Stromal cell of bone marrow (primary cell): ENCODE measurements at places on chromosomes 4 and X.

GRCh38 chrX:48802905-48803200, 986 bp downstream of the HDAC6 start:
- no peak for DNase-seq

GRCh38 chr4:36997727-36998126, 246.8 kb upstream of the NWD2 start:
- DNase-seq, result no peak

GRCh38 chrX:129823115-129823514, 20.6 kb downstream of the ZDHHC9 start:
- no peak for DNase-seq

- no peak for DNase-seq
These were observed 1.0 kb downstream of the SHISA3 start for GRCh38 chr4:42398171-42398870.

DNA sequence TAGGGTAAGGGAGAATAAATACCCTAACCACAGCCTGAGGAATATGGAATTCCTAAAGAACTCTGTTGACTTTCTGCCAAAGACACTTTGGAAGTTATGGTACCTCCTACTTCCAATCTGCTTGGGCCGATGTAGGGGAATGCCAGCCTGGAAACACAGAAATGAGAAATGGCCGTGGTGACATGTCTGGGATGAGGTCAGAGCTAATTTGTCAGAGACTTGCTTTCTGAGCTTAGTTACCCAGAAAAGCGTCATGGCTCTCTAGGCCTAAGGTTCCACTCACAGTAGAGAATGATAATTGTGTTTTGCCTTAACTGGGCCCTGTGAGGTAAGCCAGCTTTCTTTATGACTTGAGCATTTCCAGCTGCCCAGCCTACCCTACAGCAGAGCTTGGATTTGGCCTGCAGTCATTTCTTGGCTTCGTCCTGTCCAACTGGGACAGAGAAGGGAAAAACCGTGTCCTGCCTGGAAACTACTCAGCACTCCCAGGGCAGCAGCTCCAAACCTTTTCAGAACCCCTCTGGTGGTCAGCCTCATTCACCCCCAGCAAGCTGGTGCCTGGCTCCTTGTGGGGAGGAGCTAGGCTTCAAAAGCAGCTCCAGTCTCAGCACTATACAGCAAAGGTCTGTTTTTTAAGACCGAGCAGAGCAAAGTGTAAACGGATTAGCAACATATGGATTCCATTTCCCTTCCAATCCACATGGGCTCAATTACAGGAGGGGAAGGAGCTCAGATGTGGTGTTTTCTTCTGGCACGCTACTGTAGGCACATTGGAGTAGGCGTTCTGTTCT, 92.3 kb downstream of the RLIM start:
- peak; percentile 38 for DNase-seq

DNA sequence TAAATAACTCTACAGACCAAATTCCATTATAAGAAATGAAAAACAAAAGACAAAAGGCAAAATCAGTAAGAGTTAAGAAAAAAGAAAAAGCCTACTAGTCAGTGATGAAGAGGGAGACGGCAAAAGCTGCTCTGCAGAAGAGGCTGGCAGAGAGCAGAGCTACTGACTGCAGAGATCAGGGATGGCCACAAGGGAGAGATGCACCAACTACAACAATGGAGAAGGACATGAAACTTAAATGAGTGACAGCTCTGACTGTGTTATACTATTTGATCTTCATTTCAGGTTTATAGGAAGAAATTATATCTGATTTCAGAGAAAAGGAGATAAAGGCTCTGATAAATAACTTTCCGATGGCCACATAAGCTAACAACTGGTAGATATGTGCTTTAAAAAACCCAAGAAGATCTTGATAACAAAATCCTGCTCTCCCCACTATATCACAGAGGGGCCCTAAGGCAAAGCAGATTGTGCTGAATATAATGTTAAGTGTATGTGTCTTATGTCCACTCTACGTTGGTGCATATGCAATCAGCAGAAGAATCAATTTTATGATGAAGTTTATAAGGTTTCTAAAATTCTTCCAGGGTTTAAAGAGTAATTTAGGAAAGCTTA, 58.4 kb upstream of the COX18 start:
- DNase-seq, result peak; percentile 0

DNA sequence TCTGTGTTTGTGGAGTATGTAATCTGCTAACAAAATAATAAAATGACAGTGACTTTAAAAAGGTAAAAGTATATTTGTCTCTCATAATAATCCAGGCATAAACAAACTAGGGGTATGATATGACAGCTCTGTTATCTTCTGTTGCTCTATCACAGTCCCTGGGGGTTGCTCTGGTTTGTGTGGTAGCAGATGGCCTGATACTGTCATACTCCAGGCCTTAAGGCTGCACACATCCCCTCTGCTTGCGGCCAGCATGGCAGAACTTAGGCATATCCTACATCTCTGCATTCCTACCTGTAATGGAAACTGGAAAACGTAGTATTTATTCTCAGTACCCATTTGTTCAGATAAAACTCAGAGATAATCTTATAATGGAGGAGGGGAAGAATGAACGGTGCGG, 117.9 kb upstream of the HAND2 start:
- DNase-seq, result no peak

GRCh38 chr4:118883861-118884260, 4.8 kb upstream of the SYNPO2 start:
- no peak for DNase-seq

DNA sequence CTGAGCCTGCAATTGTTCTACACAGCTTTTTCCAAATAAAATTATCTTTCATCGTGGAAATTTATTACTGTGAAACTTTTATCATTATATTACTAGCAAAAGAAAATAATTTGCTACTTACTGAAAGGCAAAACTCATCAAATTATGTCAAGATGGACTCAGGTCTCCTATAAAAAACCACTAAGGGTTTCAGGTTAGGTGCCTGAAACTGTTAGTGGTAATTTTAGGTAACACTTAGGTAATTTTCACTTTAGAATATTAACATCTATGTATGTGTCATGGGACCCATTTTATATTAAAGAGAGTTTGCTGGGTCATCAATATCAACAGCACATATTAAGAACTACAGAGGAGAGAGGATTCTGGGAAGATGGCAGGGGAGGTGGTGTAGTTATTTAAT, 651.5 kb downstream of the CENPC start:
- DNase-seq, result no peak

DNA sequence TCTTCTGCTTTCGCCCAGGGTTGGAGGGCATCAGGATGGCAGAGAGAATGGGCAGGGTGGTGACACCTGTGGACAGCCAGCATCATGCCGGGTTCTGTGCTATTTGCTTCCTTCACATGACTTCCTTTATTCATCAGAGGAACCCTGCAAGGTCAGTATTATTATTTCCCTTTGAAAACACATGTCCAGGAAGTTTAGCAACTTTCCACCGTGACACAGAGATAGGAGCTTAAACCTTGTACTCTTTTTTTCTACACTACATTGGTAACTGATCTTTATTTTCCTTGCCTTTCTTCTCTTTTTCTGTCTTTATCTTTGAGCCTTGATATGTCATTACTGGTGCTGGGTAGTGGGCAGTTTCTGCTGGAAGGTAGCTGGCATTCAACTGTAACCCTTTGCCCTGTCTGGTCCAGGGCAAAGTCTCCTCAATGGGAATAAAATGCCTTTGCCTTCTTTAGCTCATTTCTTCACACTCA, 5.0 kb upstream of the MGST2 start:
- no peak for DNase-seq

DNA sequence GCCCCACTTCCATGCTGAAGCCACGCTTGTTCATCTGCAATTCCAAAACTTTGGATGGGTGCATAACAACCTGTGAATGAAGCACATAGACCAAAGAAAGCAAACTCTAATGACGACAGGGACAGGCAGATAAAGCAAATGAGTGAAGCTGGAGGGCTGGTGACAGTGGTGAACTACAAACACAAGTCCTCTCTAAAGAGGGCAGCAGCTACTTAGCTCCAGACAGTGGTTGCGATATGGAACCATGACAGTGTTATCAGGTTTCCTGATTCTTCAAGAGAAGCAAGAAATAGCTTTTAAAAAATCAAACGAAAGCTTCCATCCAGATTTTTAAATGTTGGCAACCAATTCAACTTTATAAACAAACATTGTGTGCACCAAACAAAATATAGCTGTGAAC, 23.8 kb downstream of the NOX1 start:
- DNase-seq, result no peak

DNA sequence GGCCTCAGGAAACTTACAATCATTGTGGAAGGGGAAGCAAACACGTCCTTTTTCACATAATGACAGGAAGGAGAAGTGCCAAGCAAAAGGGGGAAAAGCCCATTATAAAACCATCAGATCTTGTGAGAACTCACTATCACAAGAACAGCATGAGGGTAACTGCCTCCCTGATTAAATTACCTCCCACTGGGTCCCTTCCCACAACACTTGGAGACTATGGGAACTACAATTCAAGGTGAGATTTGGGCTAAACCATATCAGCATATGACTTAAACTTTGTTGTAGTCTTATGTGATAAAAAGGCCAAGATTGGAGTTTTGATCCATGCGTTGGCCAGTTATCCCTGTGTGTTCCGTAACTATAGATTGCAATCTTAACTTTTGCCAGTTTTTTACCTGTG, 68.3 kb downstream of the C4orf33 start:
- no peak for DNase-seq

DNA sequence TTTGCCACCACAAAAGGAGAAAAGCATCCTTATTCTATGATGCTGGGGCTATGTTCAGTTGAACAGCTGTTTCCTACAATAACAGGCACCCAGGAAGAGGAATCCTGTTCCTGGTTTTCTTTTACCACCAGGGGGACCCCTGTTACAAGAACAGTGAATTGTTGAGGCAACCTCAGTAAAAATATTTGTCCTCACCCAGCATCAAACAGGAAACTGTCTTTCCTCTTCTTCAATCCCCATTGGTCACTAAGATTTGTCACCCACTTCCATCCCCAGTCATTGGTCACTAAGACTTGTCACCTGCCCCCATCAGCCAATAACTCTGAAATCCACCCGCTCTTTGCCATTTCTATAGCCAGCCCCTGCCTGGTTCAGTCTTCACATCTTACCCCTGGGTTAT, 143.5 kb upstream of the GALNT7 start:
- peak; percentile 63 for DNase-seq

DNA sequence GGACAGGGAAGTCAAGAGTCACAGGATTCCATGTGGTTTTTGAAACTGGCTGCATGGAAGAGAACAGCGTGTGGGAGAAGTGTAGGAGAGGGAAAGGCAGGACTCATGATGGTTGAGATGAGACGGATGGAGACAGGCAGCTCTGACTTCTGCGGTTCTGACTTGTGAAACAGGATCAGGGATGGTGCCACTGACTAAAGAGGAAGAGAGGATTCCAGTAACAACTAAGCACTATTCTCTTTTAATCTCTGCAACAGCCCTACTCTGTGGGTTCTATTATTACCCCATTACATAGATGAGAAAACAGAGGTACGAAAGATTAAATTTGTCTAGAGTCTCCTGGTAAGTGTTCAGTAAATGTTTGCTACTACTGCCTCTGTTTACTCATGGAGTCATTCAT, 156.3 kb downstream of the CBR4 start:
- DNase-seq, result no peak

DNA sequence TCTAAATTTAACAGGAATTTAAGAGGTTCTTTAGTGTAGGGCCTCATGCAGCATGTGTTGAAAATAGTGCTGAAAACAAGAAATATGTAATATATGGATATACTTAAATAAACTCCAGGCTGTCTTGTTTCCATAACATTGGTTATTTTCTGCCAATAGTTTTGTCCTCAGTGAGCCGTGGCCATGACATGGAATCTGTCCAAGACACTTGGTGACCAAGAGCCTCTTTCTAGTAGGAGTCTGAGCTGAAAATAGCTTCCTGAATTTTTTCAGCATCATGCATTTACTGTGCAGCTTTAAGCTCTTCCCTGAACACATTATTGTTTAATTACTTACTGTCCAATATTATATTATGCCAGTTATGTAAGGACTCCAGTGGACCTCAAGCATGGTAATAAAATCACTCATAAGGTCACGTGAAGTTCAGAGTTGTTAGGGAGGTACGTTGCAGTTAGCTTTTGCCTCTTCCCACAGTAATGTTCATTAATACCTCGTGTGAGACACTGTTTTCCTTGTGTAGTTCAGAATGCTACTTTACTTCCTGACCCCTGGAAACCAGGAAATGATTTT, 488.2 kb downstream of the GRID2 start:
- no peak for DNase-seq

DNA sequence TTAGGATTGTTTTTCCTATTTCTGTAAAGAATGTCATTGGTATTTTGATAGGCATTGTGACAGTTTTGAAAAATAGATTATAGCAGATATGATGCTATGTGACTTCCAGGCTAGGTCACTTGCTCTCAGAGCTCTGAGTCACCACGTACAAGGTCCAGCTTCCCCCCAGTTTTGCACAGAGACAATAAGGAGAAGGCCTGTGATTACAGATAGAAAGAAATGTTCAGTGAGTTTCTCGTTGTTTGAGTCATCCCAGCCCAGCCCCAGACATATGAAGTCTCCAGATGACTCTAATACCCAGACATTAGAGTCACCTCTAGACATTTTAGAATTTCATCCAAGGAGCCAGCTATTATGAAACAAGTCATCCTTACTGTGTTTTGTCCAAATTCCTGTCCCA, 57.2 kb downstream of the MFAP3L start:
- DNase-seq, result peak; percentile 36

- DNase-seq, result peak; percentile 77
These were observed 71.0 kb upstream of the BMP2K start for GRCh38 chr4:78704981-78705683.

- peak; percentile 25 for DNase-seq
These were observed 791.3 kb downstream of the RAB28 start for GRCh38 chr4:12692815-12693214.

DNA sequence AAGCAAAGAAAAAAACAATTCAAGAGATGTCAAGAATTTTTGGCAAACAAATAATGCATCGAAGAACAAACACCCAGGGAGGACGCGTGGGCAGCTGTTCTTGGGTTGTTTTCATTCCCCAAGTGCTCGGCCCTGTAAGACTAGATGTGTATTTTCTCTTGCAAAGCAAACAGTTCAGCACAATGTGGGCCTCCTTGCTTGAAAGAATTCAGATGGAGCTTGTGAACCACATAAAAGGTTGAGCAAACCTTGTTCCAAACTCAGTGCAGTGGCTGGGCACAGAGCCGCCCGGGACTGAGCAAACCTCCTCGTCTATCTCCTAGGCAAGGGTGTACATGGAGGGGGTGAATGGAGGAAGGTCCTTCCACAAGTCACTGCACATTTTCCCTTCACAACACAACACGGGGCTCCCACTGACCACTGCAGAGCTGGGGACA, 82.4 kb downstream of the HTRA3 start:
- no peak for DNase-seq

GRCh38 chr4:80058740-80059139, 14.3 kb downstream of the ANTXR2 start:
- DNase-seq, result no peak

DNA sequence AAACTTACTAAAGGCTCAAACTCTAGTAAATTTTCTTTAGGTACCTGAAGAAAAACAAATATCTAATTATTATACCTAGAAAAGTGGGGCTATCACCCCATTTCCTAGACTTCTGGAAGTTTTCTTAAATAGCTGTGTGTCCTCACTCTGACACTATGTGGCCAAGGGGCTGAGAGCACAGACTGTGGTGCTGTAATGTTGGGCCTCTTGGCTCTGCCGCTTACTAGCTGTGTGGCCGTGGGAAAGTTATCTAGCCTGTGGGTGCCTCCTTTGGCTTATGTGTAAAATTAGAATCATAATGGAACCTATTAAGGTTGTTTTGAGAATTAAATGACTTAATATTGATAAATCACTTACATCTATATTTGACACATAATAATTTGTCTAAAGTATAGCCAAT, 114.4 kb downstream of the SNCA start:
- DNase-seq, result no peak
